ENCODE measurements at places on chromosomes 11 and 22.

GRCh38 chr22:36471341-36471821, 10.1 kb downstream of the TXN2 start:
- no peak for DNase-seq

DNA sequence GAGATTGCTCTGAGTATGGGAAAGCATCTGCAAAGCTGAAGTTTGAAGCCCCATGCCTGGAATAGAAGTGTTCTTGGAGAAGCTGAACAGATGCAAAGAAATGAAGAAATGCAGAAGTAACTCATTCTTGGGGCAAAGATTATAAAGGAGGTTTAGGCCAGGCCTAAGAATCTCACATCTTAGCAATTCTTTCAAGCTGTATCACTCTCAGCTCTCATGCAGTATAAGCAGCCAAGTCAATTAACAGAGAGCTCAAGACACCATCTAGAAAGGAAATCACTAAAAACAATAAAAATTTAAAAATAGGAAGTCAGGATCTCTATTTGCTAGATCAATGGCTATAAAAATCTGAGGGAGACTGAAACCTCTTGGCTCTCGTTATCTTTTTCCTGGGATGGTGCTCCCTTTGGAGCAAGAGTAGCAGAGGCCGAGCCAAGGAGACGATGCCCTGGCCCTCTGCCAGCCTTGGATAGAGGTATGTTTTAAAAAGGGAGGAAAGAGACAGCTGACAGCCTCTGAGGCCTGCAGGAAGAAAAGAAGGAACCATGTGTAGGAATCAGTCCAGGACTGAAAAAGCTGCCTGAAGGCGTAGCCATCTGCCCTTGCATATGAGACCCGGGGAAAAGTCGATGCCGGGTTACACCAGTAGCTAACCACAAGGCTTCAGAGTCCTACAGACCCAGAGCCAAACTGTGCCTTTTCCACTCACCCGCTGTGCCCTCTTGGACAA, 229.8 kb downstream of the BLID start:
- no peak for DNase-seq

DNA sequence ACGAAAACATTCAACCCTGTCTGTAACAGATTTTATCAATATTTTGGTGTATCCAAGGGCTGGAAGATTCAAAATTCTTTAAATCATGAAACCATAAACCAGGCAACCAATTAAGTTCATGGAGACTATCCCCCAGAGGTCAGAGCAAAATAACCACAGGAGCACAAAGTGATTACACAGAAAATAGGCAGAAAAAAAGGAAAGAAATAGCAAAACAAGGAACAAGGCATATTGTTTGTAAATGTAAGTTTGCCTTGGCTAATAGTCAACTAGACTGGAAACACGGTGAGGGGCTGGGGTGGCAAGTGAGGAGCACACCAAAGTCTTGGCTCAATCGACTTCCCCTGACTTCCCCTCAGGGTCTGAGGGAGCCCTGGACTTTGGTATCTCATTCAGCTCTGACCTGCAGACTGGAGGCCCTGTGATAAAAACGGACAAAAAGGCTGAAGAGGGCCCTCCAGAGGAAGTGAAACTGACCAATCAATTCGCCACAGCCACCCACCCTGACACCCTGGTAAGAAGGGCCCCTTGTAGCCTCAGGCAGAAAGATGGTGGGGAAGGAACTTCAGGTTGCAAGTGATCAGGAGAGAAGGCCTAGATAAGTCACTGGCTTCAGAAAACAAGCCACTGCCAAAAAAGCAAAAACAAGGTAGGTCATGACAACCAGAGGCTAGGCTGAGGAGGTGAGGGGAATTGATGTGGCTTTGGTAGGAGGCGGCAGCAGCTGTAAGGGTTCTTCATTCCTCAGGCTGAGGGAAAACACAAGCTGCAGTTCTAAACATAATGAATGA, 1.8 kb downstream of the SIK3 start:
- peak; percentile 31 for DNase-seq

DNA sequence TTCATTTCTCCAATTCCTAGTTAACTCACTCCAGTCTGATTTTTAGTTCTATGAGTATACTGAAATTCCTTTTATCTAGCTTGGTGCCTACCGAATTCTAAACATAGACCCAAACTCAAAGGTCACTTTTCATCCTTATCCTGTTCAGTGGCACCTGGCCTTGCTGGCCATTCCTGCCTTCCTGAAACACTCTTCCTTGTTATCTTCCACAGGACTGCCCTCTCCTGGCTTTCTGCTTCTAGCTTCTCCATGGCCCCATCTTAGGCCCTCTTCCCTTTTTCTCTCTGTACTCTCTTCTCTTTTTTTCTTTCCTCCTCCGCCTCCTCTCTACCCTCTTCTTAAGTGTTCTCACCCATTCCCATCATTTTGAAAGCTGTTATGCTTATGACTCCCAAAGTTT, 87.3 kb downstream of the WNT11 start:
- no peak for DNase-seq

- no peak for DNase-seq
Measured at GRCh38 chr11:122671400-122671891, 15.9 kb downstream of the UBASH3B start.

DNA sequence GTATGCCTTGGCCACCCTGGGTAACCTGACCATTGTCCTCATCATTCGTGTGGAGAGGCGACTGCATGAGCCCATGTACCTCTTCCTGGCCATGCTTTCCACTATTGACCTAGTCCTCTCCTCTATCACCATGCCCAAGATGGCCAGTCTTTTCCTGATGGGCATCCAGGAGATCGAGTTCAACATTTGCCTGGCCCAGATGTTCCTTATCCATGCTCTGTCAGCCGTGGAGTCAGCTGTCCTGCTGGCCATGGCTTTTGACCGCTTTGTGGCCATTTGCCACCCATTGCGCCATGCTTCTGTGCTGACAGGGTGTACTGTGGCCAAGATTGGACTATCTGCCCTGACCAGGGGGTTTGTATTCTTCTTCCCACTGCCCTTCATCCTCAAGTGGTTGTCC, 2.7 kb downstream of the OR51D1 start:
- no peak for DNase-seq

DNA sequence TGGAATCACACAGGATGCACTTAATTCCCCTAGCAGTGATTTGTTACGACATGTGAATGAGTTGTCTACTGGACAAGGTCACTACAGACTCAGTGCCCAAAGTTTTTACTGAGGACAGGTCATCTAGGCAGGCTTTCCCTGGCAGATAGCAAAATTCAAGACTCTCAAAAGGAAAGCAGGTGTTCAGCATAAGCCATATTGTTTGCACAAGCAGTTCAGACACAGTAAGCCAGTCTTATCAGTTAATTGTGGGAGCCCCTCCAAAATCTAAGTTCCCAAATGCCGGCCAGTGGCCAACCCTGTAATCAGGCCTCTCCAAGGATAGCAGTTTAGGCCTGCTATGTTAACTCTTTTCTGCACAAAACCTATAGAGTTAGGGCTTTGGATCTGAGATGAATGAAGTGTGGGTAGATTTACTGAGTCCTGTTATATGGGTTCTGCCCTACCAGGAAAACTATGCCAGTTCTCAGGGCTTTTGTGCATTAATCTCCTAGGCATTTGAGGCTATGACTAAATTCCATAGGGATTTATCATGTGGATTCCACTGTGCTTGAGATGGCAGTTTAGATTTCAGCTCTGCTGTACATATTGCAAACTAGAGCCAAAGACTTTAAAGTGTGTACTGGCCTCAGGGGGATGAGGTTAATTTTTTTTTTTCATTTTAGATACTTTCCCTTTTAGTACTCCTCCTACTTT, 4.8 kb upstream of the ARHGEF12 start:
- DNase-seq, result no peak

GRCh38 chr22:39999144-39999757, 4.5 kb downstream of the FAM83F start:
- DNase-seq, result no peak

DNA sequence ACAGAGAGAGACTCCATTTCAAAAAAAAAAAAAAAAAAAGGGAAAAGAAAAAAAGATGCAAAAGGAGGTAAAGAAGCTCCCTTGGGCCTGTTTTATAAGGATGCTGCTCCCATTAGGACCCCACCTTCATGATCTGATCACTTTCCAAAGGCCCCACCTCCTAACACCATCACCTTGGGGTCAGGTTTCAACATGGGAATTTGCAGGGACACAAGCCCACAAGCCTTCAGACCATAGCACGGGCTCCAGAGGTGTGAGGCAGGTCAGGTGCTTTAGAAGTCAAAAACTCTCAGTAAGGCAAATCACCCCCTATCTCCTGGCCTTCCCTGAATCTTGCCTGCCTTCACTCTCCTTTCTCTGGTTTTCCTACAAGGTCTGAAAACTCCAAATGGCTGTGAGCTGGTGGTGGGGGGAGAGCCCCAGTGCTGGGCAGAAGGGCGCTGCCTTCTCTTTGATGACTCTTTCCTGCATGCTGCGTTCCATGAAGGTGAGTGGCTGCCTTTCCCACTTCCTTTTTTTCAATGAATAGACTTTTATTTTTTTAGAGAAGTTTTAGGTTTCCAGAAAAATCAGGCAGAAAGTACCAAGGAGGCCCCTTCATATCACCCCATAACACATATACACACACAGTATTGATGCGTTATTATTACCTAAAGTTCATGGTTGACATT, 13.2 kb downstream of the ASPHD2 start:
- no peak for DNase-seq

All from right kidney (tissue), 9 donors.